Fibroblast of skin of right biceps (primary cell): ENCODE measurements at places on chromosomes 2 and 18.

- peak; percentile 94 for DNase-seq
Observed at GRCh38 chr2:234632527-234633391, 135.9 kb upstream of the ARL4C start.

DNA sequence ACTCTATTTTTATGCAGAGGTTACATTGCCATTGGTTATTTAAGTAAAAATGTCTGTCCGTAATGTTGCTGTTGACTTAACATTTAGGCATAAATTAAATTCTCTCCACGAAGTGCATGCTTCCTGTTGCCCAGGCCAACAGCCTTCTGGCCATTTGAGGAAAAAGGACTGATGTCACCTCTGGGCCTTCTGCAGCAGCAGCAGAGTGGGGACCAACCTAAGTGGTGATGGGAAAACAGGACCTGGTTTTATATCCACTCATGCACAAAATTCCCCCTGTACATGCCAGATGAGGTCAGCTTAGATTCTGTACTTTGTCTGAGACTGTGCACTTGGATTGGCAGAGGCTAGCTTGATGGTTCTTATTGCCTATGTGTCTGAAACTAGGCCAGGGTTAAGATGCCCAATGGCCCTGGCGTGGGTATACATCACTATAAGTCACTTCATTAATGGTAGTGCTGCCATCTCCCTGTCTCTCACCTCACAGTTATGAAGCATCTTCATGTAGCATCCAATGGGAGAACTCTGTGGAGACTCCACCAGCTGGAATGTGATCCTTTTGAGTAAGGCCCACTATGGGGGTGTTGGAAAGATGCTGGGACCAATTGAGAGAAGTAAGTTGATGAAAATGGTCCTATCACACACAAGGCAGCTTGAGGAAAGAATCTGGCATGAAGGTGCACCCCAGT, 4.4 kb downstream of the ARHGAP25 start:
- no peak for DNase-seq

DNA sequence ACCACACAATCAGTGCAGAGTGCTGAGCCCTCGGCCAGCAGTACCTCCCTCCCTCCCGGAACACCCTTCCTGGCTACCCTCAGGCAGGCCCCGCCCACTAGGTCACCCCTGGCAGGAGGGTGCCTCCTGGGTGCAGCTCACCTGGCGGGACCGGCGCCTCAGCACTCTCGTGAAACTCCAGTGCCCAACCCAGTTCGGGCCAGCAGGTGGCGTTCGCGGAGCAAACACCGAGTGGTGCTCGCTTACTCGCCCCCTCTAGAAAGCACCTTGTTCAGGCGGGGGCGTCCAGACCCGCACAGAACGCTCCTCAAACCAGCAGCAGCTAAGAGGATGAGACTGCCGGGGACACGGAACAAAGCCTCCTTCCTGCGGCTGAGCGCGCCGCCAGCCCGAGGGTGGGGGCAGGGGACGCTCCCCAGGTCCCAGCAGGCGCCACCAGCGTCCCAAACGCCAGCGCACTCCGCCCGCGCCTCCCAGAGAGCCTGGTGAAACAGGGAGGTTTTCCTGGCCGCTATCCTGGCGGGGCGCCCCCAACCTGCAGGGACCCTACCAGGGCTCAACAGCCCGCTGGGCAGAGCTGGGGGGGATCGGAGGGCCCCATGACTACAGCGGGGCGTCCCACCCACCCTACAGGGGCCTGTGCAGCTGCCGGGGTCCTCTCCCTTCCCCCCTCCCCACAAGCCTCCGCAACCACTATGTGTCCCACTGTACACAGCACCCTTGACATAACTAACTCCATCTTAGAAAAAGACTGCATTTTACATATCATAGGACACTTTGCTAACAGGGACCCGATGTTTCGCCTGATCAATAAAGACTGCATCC, 44.7 kb downstream of the MRPS5 start:
- peak; percentile 35 for DNase-seq

GRCh38 chr2:162972383-162972782, 133.8 kb upstream of the KCNH7 start:
- DNase-seq = no peak

DNA sequence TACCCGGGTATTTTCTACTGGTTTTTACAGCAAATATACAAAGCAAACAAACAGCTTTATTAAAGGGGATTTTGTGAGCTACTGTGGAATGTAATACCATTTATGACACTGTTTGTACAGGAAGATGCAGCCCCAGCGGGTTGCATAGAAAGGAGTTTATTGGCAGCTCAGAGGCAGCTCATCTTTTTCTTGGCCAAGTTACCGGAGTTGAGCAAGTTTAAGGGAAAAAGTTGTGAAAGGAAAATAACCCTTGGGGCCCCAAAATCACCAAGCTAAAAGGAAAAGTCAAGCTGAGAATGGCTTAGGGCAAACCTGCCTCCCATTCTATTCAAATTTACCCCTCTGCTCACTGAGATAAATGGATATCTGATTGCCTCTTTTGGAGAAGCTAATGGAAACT, 60.8 kb downstream of the MOB4 start:
- DNase-seq = peak; percentile 39

GRCh38 chr2:212294816-212295215, 243.8 kb downstream of the ERBB4 start:
- no peak for DNase-seq

GRCh38 chr18:49768051-49768391, 45.3 kb downstream of the ACAA2 start:
- DNase-seq = peak; percentile 66

DNA sequence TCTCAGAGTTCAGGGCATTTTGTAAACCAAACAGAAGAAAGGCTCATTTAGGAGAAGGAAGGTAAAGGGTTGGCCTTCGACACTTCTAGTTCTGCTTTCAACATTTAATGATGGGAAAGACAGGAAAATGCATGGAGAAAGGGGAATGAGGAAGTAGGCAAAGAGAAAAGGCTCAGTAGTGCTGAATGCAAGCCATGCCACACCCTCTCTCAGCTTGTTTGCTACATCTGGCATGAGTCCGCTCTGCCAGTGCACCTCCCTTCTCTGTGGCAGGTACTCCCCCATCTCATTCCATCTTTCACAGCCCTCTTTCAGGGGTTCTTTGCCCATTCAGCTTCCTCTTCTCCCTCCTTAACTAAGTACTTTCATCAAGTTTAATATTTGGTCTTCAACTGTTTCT, 120.9 kb upstream of the ITGB6 start:
- no peak for DNase-seq

DNA sequence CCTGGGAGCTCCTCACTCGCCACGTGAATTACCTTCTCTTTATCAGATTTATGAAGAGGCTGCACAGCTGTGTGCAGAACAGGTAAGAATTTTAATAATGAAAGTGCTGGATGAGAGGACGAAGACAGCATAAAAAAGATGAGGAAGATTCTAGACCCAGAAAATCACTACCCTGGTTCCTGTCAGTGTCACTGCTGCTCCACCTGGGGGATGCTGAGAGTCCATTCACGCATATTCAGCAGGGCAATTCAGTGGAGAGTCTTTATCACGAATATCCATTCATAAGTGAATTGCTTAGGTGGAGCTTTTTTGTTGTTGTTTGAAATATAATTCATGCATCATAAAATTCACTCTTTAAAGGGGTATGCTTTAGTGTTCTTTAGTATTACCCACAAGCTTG, 52.0 kb downstream of the MRPL33 start:
- DNase-seq = no peak

DNA sequence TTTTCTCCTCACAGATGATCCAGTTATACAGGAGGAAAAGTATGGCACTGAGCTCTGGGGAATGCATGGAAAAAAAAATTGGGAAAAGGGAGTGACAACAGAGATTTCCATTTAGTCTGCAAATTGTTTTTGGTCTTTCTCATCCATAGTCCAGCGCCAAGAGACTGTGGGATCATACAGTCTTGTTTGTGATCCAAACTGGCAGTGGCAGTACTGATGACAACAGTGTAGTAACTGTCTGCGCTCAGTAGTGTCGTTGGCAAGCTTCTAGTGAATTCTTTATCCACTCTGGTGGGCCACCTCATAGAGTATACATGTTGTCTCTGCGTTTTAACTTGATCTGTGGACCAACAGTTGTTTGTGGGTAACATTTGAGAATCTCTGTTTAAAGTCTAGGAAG, 37.9 kb downstream of the GALNT1 start:
- DNase-seq = peak; percentile 15

- no peak for DNase-seq
Observed at GRCh38 chr2:86193901-86194567, 1.2 kb downstream of the IMMT start.

- DNase-seq = no peak
Observed at GRCh38 chr2:172311921-172312345, 115.5 kb upstream of the ITGA6 start.

GRCh38 chr2:200507179-200507578, 2.7 kb downstream of the KCTD18 start:
- no peak for DNase-seq

DNA sequence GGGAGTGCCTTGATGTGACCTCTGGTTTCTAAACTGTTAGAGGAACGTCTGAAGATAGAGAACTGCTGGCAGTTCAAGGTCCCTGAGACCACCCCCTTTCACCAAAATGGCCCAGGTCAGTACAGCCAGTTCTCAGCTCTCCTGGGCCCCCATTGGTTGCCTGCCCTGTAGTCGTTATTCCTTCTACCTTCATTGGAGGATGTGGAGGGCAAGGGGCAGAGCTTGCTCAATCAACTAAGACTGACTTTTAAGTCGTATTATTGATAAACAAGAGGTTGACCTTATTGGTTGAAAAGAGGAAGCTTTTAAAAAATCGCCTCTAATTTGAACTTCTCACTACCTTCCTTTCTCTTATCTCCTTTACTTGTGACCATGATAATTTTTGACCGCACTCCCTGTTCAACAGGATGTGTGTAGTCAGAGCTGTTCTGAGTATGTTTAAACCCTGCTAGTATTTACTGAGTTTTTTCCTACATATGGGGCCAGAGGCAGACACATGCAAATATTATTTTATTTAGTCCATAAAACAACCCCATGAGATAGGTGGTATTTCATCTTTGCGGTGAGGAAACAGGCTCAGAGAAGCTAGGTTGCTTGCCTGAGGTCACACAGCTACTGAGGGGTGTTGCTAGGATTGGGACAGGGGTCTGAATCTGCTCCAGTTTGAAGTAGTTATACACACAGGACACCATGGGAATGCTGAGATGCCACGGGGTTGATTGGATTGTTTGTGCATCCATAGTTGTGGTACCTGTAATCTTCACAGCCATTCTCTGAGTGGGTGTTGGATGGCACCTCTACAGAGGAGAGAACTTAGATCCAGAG, 65.9 kb downstream of the TMEM247 start:
- DNase-seq = no peak

DNA sequence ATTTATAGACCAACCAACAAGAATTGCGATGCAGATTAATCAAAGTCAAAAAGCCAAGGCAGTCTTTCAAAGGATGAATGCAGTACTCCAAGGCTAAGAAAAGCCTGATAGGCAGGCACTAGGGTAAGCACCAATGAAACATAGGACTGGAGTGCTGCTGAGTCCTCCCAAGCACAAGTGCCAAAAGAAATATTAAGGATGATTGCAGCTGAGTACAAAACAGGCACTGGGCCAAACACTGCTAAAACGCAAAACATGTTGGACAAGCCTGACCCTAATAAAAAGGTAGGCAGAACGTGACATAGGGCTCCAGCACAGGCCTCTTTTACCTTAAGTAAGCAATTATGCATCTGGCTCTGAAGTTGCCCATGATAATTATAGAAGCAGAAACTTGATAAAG, 160.1 kb upstream of the LRP1B start:
- DNase-seq = peak; percentile 13

GRCh38 chr2:126275098-126275497, 380.9 kb upstream of the GYPC start:
- DNase-seq = no peak

GRCh38 chr2:143525402-143525860, 396.2 kb downstream of the ARHGAP15 start:
- no peak for DNase-seq

DNA sequence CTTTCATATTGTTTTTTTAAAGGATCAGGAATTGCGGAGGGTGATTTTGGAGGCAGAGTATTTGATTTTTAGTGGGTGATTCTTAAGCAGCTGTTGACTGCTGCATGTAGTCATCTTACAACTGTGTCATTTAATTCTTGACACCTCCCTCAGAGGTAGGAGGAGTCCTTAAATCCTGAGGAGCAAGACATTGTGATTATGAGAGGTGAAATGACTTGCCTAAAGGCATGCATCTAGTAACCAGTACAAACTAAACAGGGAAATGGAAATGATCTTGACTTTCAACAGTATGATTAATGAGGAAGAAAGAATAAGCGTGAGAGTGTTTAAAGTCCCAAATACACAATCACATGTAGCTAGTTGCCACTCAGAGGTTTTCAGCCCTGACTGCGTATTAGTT, 440.7 kb downstream of the THSD7B start:
- DNase-seq = no peak

DNA sequence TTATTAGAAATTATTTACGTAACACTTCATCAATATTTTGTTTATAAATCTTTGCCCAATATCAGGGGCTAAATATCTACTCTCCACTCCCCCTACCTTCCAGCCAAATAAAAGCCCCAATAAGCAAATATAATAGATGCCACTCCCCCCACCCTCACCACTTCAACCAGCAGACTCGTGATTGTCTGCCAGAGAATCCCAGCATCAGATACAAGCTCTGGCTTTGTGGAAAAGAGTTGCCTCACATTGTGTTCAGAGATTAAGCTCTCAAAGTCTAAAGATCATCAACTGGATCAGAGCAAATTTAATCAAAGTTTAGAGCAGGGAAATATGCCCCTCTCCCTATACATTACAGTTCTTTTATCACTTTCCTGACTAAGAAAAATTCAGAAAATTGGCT, 39.5 kb downstream of the AOX1 start:
- no peak for DNase-seq

GRCh38 chr2:98771721-98772524, 41.0 kb upstream of the MGAT4A start:
- peak; percentile 26 for DNase-seq

- DNase-seq = no peak
Observed at GRCh38 chr2:216735086-216735485, 39.7 kb upstream of the IGFBP5 start.

- DNase-seq = no peak
Observed at GRCh38 chr2:120225549-120226065, 2.4 kb upstream of the TMEM185B start.

GRCh38 chr2:50646226-50646625, 385.7 kb downstream of the NRXN1 start:
- DNase-seq = no peak

DNA sequence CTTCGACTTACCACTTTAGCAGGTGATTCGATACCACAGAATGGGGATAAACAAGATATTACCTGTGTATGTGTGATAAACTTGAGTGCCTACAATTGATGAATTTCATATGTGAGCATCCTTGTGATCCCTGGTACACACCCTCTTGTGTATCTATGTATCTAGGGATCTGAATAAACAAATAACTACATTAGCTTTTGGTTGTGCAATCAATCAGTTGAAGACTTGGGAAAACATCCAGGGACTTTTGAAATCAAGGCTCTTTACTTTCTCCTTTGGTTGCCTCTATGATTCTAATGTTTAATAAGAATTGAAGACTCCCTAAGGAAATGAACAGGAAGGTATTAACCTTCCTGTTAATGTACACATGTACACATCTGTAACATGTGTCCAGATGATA, 97.3 kb upstream of the DCC start:
- no peak for DNase-seq

- DNase-seq = peak; percentile 52
Observed at GRCh38 chr2:118661179-118661578, 186.3 kb downstream of the EN1 start.

GRCh38 chr2:204663816-204664425, 118.6 kb downstream of the PARD3B start:
- no peak for DNase-seq

- no peak for DNase-seq
Observed at GRCh38 chr2:1156059-1156458, 205.4 kb downstream of the SNTG2 start.

GRCh38 chr18:33906046-33906445, 318.7 kb downstream of the NOL4 start:
- no peak for DNase-seq
